ENCODE measurements at places on chromosomes 7 and 10.
A peak's percentile ranks its signal among the peaks of the same experiment; 100 is the strongest.

DNA sequence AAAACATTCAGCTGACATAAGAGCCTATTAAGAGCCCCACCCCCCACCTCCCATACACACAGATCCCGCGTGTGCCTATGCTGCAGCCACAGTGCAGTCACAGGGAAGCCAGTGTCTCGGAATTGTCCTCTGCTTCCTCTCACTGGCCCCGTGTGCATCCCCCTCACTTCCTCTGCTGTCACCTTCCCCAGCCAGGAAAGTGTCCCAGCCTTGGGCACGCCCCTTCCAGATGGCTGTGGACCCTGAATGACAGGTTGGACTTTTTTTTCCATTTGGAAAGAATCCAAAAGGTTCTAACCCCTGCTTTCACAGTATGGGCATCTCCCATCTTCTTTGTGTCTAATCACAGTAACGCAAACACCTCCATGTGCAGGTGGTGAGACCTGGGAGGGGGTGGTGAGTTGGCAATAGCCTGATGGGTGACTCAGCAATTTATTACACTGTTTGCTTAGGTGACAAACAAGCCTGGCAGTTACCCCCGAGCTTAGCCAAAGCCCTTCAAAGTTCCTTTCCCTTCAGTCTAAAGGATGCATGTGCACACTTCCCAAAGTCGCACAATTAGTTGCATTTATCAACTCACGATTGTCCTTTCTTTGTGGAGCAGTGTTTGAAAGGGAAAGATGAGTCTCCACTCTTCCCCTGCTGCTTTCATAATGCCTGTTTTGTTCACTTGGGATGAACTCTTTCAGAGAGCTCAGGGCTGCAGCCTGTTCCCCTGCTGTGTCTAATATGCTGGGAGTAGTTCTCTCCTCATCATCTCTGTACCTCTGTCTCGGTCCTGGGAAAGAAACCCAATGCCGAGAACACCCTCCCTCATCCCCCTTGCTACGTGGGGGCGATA lies 67.5 kb upstream of the EFCAB10 start:
- no peaks in the 10 kb centered on the region for H3K27me3 ChIP-seq
- peaks cover 14% of the 10 kb centered on the region for H3K36me3 ChIP-seq

DNA sequence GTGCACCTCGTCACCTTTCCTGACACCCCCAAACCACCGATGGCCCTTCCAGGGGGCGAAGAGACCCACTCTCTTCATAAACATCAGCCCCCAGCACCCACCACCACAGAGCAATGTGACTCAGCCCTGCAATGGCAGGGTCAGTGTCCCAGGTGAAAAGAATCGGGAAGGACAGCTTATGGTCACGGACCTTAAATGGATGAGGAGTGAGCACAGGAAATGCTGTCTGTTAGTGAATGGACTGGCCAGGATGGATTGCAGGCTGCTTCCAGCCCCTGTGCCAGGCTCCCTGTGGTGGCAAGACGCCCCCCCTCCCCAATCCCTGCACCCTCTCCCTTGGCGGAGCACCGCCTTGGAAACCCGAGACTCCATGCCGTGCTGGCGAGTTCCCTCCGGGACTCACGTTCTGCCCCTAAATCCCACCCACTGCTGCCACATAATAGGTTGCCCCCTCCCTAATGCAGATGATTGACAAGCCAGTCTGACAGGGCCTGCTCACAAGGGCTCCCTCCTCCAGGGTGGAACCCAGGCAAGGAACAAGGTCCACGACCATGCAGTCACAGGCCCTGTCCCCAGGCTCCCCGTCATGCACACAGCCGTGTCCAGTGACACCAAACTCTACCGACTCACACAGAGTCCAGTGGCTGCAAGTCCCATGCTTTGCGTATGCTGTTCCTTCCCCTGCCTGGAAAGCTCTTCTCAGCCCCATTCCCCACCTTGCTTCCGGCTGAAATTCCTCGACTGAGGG lies 7.3 kb downstream of the ASB13 start:
- DNase-seq = no peak
- H3K27me3 ChIP-seq = peaks cover 6% of the 10 kb centered on the region
- H3K4me3 ChIP-seq = no peak overlapping the region
- H3K27ac ChIP-seq = no peak overlapping the region
- peaks cover 3% of the 10 kb centered on the region for H3K36me3 ChIP-seq
- H3K4me1 ChIP-seq = peaks cover 13% of the 10 kb centered on the region

DNA sequence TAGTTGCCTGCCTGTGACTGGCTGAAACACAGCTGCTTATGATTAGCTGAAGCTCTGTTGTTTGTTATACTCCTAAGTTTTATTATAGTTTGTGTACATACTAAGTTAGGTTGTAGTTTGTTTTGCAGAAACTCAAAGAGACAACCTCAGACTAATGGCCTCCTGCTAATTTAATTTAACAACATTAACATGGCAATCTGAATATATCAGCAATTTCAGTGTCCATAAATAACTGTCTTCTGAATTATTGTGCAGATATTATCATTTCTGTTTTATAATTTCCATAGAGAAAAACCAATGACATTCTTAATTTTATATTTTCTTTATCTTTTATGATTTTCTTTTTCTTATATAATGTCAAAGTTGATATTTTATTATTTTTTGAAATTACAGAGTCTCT lies 298.1 kb upstream of the PLXDC2 start:
- no peak overlapping the region for H3K4me3 ChIP-seq
- no peaks in the 10 kb centered on the region for H3K27me3 ChIP-seq
- no peak for DNase-seq

DNA sequence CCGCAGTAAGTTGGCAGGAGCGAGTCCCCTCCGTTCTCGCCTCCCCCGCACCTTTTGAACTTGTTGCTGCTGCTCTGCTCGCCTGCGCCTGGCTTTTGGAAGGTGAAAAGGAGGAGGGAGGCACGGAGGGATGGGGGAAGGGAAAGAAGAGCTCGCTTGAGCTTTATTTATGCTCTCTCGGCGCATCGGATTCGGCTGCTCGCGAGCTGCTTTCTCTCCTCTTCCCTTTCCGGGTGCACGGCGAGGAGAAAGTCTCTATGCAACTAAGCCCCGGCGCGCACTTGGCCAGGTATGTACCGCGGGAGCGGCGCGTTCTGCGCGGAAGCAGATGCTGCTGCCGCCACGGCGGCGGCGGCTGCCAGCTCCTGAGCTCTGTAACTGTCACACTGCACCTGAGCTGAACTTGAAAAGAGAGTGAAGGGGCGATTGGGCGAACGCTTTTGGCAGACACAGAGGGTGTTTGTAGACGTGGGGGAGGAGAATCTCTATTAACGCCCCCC lies 551 bp downstream of the KCND2 start:
- peaks cover 2% of the 10 kb centered on the region for H3K36me3 ChIP-seq
- no peaks in the 10 kb centered on the region for H3K4me1 ChIP-seq
- H3K27me3 ChIP-seq = no peaks in the 10 kb centered on the region
- H3K4me3 ChIP-seq = peak overlapping the region; percentile 25
- H3K27ac ChIP-seq = no peak overlapping the region

GRCh38 chr7:11702938-11703337 lies 129.1 kb downstream of the THSD7A start:
- H3K36me3 ChIP-seq = no peaks in the 10 kb centered on the region
- H3K4me1 ChIP-seq = no peaks in the 10 kb centered on the region
- no peak for DNase-seq
- H3K4me3 ChIP-seq = no peak overlapping the region
- no peak overlapping the region for H3K27ac ChIP-seq

- peaks cover 15% of the 10 kb centered on the region for H3K36me3 ChIP-seq
- H3K27me3 ChIP-seq = peaks cover 74% of the 10 kb centered on the region
- peak overlapping the region; percentile 84 for H3K4me3 ChIP-seq
- peaks cover 24% of the 10 kb centered on the region for H3K4me1 ChIP-seq
Measured at GRCh38 chr10:123136221-123136805, 543 bp downstream of the HMX3 start.

- no peak overlapping the region for H3K4me3 ChIP-seq
- H3K27ac ChIP-seq = no peak overlapping the region
- H3K4me1 ChIP-seq = peaks cover 3% of the 10 kb centered on the region
- DNase-seq = no peak
- H3K27me3 ChIP-seq = peaks cover 41% of the 10 kb centered on the region
- no peaks in the 10 kb centered on the region for H3K36me3 ChIP-seq
Measured at GRCh38 chr10:48606530-48607355, 1.9 kb upstream of the ARHGAP22 start.

DNA sequence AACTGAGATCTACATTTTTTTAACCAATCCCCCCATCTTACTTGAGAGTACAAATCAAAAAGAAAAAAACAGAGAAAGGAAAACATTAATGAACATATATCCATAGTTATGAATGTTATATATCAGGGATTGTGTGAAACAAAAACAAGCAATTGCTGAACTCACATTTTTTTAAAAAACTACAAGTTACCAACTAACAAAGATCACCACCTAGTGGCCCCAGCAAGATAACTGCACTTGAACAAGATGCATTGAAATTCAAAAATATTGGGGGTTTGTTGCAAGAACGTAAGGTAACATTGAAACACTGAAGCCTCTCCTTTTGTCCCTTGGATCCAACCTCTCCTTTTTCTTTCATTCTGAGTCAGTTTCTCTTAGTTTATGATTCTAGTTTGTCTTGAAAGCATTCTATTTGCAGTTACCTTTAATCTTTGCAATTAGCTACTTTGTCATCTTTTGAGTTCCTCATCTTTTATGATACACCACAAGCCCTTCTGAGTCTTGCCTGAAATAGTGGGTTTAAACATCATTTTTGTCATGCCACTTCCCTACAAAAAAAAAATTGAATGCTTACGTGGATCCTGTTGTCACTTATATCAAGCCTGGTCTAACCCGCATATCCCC lies 87.3 kb upstream of the TES start:
- no peaks in the 10 kb centered on the region for H3K4me1 ChIP-seq
- no peak overlapping the region for H3K27ac ChIP-seq
- no peaks in the 10 kb centered on the region for H3K36me3 ChIP-seq

- H3K4me3 ChIP-seq = no peak overlapping the region
- H3K27ac ChIP-seq = no peak overlapping the region
- no peaks in the 10 kb centered on the region for H3K27me3 ChIP-seq
- peaks cover 8% of the 10 kb centered on the region for H3K36me3 ChIP-seq
Measured at GRCh38 chr10:78971094-78971682, 97.6 kb upstream of the ZMIZ1 start.

DNA sequence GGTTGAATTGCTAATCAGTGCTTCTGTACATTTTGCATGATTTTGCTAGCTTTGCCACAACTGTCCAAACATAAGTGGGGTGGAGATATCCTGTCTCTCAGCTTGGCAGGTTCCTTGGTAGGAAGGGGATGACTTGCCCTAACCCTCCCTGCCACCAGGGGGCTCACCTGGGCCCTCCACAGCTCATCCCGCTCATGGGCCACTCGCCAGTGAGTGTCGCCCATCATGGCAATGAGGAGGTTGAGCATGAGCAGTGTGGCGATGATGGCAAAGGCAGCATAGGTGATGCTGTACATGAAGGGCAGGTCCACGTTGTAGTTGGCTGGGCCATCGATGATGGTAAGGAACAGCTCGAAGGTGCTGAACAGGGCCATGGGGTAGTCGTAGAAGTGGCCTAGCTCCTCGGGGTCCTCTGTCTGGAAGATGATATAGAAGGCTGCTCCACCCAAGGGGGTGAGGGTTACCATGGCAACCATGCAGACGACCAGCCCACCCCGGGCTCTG lies 12.2 kb downstream of the TRPV6 start:
- no peak overlapping the region for H3K4me3 ChIP-seq
- peaks cover 21% of the 10 kb centered on the region for H3K27me3 ChIP-seq

GRCh38 chr7:114405427-114405826 lies 9.2 kb upstream of the FOXP2 start:
- H3K36me3 ChIP-seq = no peaks in the 10 kb centered on the region
- H3K27ac ChIP-seq = no peak overlapping the region
- no peak for DNase-seq
- H3K27me3 ChIP-seq = no peaks in the 10 kb centered on the region
- H3K4me1 ChIP-seq = no peaks in the 10 kb centered on the region

DNA sequence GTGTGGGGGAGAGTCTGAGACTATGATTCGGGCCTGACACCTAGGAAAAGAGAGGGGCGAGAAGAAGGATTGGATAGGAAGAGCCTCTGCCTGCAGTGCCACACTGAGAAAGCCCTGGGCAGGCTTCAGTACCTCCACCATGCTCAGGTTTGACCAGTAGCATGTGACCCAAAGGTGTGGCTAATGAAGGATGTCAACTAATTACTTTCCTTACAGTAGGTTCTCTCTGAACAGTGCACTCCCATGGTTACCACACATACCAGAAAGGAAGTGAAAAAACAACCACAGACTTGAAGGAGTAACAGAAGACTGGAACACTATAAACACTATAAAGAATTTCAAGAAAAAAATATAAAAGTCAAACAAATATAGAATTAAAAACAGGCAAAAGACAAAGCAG lies 46.2 kb downstream of the SEM1 start:
- H3K36me3 ChIP-seq = peaks cover 4% of the 10 kb centered on the region
- H3K27me3 ChIP-seq = no peaks in the 10 kb centered on the region
- no peak for DNase-seq
- no peak overlapping the region for H3K4me3 ChIP-seq
- peaks cover 15% of the 10 kb centered on the region for H3K4me1 ChIP-seq
- H3K27ac ChIP-seq = peak overlapping the region; percentile 9

DNA sequence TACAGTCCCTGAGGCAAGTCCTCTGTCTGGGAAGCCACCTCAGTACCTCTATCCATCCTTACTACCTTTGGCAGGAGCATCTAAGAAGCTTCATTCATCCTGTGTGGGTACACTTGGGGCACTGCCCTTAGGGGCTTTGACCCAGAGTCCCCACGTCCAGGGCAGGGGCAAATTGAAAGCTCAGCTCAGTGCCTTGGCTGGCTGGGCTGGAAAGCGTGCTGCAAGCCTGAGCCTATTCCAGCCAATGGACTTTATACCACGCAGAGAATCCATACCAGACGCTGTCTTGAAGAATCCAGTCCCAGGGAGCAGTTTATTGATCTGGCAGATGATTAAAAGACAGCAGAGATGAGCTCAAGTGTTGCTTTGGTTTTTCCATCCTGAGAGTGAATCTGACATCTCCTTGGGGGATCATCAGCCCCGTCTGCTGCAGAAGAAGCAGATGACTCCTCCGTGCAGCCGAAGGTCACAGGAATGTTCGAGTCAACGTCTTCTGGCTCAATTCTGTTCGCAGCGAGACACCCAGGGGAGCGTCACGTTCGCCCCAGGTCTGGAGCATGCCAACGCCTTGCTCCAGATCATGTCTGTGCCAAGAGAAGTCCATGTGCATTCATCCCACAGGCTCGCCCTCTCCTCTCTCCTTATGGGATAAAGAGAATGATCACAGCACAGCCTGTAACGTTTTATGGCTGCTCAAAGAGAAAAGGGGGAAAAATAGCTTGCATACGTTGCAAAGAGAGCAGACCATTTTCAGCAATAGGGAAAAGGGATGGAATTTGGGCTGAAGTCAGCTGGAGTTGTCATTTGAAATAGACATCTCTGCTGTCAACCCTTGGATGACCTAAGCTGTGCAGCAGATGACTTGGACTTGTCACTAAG lies 35.8 kb upstream of the LYZL1 start:
- no peak overlapping the region for H3K4me3 ChIP-seq
- peaks cover 50% of the 10 kb centered on the region for H3K27me3 ChIP-seq
- H3K4me1 ChIP-seq = no peaks in the 10 kb centered on the region
- H3K27ac ChIP-seq = no peak overlapping the region
- no peak for DNase-seq

DNA sequence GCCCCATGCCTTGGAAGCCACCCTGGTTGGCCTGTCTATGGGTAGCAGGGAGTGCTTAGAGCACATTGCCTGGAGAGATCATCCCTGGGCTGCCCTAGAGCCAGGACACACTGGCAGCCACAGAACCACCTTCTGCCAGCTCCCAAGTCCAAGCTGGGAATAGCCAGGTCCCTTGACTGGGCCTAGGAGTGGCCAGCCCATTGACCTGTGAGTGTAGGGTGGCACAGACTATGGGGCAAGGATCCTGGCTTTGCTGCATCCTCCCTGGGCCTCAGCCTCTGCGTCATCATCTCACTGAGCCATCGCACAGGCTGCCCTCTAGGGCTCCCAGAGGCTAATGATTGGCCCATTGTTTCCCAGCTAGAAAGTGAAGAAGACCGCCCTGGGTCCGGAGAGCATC lies 7.0 kb downstream of the AQP1 start:
- no peaks in the 10 kb centered on the region for H3K27me3 ChIP-seq
- DNase-seq = no peak
- H3K4me1 ChIP-seq = no peaks in the 10 kb centered on the region
- no peak overlapping the region for H3K4me3 ChIP-seq
- no peak overlapping the region for H3K27ac ChIP-seq
